ENCODE measurements at places on chromosomes 12 and 14.
A peak's percentile ranks its signal among the peaks of the same experiment; 100 is the strongest.

DNA sequence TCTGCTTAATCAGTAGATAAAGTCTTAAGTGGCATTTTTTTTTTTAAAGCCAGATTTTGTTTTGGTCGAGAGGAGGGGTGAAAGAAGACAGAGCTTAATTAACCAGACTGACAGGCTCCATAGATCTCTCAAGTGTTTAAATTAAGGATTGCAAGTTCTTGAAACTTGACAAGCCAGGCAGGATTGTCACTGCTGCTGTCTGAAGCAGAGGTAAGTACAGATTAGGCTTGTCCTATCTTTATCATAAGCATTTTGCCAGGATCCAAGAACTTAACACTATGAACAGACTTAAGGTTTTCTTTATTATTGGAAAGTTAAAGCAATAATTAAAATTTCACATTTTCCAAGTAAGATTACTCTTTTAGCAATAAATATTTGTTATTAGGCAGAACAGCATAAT is 179.6 kb upstream of the LMO3 start:
- no peak for DNase-seq

GRCh38 chr12:124599074-124599999 is 31.9 kb upstream of the NCOR2 start:
- peak; percentile 73 for DNase-seq

DNA sequence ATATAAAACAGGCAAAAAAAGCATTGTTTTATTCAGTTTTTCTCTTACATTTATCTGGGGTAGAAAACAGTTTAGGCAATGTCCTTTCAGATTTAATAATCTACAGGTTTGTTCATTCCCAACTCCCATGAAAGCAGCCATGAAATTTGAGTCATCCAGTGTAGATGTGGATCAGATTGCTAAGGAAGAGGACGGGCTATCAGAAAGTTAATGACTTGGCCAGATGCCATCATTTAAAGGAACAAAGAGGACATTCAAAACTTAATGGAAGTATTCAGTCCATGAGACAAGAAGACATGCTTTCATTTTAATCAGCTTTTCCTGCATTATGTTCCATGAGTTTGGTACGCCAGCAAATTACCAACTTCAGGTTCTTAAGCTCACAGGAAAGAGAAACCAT is 31.1 kb upstream of the POC1B start:
- no peak for DNase-seq

GRCh38 chr12:91994208-91994797 is 151.3 kb downstream of the BTG1 start:
- DNase-seq, result no peak

- no peak for DNase-seq
Observed at GRCh38 chr12:115569345-115570068, 708.0 kb downstream of the MED13L start.

- DNase-seq, result no peak
Observed at GRCh38 chr12:67837876-67838275, 151.4 kb upstream of the IFNG-AS1 start.

GRCh38 chr14:70707138-70708038 is 65.7 kb downstream of the TTC9 start:
- peak; percentile 53 for DNase-seq

GRCh38 chr12:87382959-87383566 is 646.1 kb downstream of the C12orf50 start:
- DNase-seq, result no peak

DNA sequence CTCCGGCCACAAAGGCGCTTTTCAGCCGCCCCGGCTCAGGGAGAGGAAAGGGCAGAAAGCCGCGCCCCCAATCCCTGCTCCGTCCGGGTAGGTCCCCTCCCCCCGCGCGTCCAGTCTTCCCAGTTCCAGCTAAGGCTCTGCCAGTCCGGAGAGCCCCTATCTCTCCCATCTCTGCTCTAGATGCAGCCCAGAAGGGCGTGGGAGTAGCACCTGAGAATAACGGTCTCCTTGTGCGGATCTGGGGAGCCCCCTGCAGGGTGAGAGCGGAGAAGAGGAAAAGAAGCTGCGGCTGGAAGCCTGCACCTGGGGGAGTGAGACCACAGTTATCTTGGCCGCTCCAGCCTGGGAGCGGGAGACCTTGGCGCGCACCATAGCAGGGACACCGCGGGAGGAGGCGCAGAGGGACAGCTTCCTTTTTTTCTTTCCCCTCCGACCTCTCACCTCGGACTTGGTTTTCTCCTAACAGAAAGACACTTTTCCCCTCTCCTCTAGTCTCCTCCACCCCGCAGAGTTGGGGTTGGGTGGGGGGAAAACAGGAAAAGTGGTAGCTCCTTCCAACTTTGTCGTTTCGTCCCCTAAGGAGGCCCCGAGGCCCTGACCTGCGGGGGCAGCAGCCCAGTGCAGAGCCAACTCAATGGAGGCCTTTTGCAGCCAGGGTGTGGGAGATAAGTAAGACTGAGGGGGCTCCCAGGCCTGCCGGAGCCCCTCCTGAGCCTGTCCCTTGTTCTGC is 2.4 kb downstream of the DHH start:
- no peak for DNase-seq

DNA sequence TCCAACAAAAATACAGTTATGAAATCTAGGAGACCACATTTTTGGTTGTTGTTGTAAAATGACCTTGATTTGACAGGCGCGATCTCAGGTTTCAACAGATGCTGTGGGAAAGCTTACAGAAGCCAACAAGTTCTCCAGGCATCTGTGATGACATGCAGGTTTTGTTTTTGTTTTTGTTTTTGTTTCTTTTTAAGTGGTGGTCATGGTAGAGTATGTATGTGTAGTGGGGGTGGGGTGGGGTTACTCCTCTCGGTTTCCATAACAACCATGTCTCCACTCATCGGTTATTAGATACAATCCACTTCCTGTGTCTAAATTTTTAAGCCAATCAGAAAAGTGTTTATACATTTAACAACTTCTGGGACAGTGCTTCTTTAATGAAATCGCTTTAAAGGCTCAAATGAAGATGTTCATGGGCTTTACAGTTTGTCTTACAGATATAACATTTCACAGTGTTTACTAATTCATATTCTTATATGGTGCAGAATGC is 199.9 kb upstream of the FOXN3 start:
- DNase-seq, result peak; percentile 29

DNA sequence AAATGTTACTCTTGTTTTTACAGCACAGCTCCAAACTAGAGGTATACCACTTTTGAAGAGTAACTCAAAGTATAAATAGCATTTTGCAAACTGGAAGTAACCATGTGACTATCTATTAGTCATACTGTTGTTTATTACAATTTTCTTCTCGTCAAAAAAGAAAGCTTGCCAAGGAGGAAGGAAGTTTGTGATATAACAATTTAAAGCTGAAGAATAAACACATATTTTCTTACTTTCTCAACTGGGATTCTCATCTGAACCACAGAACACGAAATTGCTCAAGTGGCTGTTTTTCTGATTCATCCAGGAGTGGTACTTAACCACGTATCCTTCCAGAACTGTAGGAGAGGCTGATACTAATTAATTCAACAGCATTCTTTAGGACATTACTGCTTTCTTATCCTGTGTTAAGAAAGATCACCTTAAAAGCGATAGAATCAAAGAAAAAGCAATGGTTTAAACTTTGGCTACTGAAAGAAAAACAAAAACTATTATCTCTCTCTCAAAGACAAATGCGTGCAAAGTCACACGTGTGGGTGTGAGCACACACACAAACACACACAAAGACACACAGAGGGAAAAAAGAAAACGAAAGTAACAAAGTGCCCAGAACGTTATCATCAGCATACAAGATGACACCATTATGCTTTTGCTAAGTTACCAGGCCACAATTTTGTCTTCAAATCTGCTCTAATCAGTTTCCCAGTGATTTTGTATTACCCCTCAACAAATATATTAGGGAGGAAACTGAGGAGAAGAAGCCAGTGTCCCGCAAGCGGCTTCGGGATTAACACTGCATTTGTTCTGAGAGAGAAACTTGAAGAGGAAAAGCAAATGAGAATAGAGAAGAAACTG is at the start of gene CLEC2B:
TSS of gene CLEC2B (minus strand) at position 48 of the 855 bp plus-strand sequence.
- DNase-seq, result peak; percentile 56

- DNase-seq, result no peak
Observed at GRCh38 chr12:122031342-122032216, 9.9 kb downstream of the BCL7A start.

- DNase-seq, result no peak
Observed at GRCh38 chr14:104933746-104934733, 9.4 kb downstream of the PLD4 start.

GRCh38 chr12:79329933-79330332 is 360.8 kb downstream of the PAWR start:
- DNase-seq, result peak; percentile 23

DNA sequence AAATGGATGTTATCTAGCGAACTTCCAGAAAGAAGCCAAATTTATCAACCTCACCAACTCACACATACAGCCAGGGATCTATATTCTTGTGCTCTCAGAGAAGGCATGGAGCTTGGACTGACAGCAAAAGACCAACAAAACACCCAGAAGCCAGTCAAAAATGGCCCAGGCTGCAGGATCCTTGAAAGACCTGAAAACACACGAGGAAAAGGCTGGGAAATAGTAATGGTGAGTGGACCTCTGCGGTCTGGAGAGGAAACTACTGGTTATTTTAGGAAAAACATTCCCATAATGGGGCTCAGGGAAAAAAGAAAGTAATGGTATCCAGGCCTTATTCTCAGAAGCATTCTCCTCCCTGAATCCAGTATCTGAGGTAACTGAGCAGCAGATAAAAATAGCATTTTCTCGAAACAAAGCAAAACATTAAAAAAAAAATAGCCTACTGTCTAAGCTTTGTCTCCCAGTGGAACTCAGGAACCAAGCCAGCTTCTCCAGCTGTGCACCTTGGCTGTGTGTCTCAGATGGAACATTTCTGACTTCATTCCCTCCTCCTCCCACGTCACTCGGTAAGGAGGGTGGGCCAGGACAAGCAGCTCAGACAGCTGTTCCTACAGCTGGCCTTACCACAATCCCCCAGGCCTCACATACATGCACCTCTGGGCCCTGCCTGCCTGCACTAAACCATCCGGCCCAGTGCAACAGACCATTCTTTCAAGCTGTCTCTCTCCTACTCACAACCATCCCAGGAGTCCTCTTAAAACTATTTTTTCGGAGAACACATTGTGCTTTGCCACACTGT is 249.9 kb downstream of the DAD1 start:
- no peak for DNase-seq

DNA sequence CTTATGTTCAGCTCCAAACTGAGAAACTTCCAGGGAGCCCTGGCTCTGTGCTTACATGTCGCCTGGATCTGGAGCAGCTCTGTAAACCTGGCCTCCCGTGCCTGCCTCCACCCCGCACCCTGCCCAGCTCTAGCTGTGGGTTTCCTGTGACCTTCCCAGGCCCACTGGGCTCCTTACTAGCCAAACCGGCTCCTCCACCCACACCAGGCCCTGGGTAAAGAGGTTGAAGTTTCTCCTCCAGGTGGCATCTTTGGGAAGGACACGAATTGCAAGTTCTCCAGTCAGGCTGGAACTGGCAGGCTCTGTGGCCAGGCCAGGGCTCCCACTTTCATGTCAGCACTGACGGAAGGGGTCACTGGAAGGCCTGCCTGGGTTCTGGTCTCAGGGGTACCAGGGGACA is 60.9 kb upstream of the ZFP36L1 start:
- DNase-seq, result no peak

- peak; percentile 13 for DNase-seq
Observed at GRCh38 chr12:128076188-128076587, 190.8 kb upstream of the TMEM132C start.

- DNase-seq, result no peak
Observed at GRCh38 chr12:43111608-43112007, 440.4 kb downstream of the ADAMTS20 start.

DNA sequence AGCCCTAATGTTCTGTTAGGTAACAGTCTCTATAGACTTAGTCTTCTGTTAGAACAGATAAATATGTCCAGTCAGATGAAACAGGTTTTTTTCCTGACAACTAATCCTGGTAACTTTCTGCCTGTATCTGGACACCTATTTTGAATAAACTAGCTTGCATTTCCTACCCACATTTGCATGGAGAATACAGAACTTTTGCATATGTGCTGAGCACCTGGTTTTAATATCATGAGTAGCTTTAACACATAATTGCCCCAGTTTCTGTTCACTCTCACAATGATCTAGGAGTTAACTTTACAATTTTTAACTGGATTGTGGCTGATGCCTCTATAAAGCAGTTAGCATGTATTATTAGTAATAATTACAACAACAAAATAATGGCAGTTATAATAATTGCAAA is 111.7 kb downstream of the KTN1 start:
- no peak for DNase-seq

DNA sequence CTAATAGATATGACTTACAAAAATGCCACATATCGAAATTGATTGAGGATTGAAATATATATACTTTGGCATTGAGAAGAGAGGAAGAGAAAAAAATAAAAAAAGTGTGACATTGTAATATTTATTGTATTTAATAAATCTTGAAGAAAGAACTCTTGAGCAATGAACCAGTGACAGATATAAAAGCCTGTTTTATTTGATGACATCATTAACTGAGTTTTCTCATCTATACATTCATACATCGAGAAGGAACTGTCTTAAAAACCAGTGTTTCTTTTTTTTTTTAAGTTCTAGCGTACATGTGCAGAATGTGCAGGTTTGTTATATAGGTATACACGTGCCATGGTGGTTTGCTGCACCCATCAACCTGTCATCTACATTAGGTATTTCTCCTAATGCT is 368.2 kb downstream of the SNAPC1 start:
- DNase-seq, result no peak

DNA sequence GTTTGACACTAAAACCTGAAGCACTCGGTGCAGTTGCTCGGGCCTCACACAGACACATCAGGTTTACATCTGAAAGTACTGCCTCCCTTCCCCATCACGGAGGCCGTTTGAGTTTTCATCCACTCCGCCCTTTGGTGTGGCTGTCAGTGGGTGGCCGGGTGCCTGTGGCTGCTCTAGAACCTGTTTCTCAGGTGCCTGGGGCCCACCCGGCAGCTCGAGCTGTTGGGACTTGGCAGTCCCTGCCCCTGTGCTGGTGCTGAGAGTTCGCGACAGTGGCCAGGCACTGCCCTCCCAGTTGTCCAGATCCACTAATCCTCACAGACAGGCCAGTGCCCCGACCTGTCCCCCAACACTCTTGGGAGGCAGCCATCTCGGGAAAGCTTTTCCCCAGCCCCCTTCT is 22.4 kb downstream of the XRCC3 start:
- DNase-seq, result no peak

DNA sequence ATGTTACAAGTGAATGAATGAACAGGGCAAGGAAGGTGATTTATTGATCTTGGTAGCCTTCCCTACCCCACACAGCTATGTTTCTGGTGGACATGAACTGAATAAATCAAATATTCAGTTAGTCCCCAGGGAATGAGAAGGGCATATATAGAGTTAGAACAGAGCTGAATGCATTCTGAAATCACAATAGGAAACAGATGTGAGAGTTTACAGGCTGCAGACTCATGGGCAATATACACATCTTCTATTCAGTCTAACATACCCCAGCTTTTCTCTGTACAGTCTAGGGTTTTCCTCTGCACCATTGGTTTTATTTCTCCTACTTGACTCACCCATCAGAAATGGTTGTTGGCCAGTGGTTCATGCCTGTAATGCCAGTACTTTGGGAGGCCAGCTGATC is 7.3 kb upstream of the STX2 start:
- peak; percentile 15 for DNase-seq

GRCh38 chr12:62625228-62625627 is 158.6 kb downstream of the MON2 start:
- no peak for DNase-seq
